ENCODE measurements at places on chromosomes 2 and 18. TPM values are rescaled to one million over a fixed set of nuclear protein-coding genes. Genes with fewer than 3 reads are reported as not detected.

The CRYBA2 gene
- not detected for total RNA-seq

The NT5C1B gene
- not detected for total RNA-seq

The CRYGC gene
- not detected for total RNA-seq

The FNDC4 gene
- 11.6 TPM for total RNA-seq

The CDH2 gene
- total RNA-seq = 4.7 TPM

The ARHGAP15 gene
- total RNA-seq = not detected

The FOXD4L1 gene
- 0.06 TPM for total RNA-seq

The TNS1 gene
- total RNA-seq = 15.7 TPM
